ENCODE measurements at places on chromosomes 3 and 15.

DNA sequence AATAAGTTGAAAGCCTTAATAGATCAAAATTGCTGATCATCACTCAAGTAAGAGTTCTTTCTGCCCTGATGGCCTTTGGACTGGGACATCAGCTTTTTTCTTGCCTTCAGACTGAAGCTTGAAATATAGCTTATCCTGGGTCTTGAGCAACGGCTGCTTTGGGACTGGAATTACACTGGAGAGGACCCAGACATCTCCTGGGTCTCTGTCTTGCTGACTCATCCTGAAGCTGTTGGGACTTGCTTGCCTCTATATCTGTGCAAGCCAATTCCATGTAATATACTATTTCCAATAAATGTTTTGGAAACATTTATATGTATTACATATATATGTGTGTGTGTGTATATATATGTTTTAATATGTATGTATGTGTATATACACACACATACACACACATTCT lies 260.2 kb downstream of the PDZRN3 start:
- DNase-seq: no peak

DNA sequence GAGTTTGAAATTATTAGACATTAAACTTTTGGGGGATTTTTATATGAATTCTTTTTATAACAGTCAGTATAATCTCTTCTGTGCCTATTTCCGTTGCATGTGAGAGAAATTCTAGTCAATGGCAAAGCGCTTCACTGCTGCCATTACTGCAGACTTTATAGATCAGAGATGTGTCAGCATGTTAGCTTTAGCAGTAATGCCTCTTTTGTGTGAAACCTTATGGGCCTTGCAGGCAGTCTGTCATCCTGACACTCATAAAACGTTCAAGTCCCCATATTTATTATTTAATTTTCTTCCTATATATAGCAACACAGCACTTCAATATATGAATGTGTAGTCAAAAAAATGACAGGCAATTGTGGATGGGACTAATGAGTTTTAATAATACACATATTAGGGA lies 191.0 kb downstream of the NLGN1 start:
- DNase-seq: no peak

DNA sequence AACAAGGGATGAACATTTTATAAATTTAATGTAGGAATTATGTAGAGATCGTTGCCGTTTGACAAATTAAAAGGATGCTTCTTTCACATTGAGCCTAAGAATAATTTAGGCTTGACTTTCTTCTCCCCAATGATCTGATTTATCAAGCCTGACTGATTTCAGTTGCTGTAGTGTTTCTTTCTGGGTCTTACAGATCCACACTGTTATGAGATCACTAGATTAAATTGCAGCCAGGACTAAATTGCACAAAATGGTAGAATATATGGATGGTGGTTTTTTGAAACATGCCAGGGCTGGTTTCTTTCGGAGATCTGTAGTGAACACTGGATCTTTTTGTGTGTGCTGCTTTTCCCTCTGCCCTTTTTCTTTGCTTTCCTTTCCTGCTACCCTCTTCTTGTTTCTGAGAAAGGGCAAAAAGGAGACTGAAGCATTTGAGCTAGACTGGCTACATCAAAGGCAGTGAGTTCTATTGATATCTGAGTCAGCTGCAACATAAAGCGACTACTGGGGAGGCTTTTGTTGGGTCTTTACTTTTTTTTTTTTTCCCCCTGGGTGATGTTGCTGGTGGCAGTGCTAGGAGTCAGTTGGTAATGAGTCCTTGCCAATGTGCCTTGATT lies 83.0 kb downstream of the AKAP13 start:
- no peak for DNase-seq

DNA sequence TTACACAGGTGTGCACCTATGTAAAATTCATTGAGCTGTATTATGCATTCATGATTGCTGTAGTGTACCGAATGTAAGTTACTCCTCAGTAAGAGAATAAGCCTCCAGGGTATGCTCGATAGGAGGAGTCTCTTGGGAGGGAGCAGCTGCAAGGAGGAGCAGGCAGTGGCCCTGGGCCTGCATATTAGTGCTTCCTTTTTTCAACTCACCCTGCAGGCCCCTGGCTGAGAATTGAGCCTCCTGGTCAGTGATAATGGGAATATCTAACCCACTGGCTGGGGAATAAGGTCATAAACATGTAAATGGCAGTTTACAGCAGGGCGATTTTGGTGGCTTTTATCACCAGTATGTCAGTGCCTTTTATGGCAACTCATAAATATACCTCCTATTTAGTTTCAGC lies 21.7 kb upstream of the SFMBT1 start:
- no peak for DNase-seq

- no peak for DNase-seq
Observed at GRCh38 chr15:89116404-89116803, 28.1 kb downstream of the ABHD2 start.

DNA sequence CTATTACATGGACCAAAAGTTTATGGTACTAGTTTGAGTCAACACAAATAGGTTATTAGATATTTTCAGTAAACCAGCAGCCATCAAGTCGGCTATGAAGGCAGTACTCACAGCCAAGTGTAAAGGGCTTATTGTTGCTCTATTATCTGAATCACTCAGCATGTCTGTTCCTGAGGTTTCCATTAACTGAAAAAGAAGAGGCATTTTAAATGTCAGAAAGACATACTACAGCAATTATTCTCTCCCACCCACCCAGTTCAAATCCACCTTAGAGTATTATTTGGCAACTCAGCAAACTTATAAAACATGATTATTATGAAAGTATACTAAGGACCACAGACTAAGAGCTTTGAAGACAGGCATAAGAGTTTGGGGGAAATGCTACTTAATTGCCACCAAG lies 93.1 kb downstream of the BTD start:
- DNase-seq: no peak

DNA sequence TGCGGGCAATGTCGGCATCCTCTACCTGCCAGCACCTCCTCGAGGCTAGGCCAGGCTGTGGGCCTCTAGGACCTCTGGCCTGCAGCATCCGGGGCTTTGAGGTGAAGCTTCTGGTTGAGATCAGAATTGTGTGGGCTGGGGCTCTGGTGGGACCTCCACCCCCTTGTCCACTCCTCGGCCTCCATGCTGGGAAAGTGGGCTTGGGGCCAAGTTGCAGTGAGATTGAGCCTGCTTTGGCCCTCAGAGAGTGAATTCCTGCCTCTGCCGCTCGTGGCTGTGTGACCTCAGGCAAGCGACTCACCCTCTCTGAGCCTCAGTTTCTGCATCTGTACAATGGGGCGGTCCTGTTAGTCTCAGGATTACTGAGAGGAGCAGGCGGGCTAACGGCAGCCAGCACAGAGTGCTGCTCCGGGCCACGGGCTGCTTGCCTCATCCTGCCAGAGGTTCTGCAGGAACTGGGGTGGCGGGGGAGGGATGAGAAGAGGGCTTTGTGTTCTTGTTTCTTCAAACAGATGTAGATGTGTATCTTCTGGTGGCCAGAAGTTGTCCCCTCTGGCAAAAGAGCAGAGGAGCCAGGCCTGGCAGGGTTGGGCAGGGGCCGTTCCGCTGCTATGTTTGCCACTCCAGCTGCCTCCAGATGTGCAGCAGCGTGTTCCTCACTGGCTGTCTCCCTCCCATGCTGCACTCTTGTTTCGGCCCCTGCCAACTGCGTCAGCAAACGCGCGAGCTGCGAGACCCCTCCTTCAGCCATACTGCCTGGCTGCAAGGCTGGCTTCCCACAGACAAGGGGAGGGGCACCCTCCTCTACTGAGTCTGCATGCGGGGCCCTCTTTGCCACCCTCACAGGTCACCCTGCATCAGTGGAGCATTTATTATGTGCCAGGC lies 33.7 kb downstream of the FBLN2 start:
- no peak for DNase-seq

GRCh38 chr15:67753891-67754290 lies 71.4 kb upstream of the SKOR1 start:
- DNase-seq: no peak

DNA sequence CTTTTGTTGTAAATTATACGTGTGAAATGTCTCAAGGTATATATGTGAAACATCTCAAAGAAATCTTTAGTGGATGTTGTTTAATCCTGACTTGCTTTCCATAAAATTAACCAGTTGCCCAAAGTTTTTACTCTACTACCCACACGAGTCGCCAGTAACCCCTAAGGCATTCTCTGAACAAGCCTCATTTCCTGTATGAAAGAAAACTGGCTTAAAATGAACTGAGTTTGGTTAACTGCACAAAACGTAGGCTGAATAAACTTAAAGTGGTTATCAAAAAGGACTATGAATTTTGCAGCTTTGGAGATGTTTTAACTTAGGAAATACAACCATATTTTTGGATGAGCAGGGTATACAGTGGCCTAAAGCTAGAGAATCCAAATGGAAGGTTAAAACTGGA lies 2.7 kb upstream of the APPL1 start:
- no peak for DNase-seq

DNA sequence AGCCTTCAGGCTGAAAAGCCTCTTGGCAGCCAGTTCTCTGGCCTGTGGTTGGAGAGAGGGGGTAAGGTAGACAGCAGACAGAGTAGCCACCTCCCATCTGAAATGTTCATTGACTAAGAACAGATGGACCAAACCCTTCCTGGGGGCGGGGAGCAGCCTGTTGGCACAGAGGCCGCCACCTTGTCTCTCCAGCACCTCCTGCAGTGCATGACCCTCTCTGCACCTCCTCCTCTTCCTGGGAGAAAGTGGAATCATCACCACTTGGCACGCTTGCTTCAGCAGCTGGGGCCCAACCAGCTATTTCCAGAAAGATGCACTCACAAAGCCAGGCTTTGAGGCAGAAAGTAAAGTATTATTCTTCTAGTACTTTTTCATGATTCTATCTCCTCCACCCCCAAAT lies 313.4 kb upstream of the CHRM5 start:
- no peak for DNase-seq

DNA sequence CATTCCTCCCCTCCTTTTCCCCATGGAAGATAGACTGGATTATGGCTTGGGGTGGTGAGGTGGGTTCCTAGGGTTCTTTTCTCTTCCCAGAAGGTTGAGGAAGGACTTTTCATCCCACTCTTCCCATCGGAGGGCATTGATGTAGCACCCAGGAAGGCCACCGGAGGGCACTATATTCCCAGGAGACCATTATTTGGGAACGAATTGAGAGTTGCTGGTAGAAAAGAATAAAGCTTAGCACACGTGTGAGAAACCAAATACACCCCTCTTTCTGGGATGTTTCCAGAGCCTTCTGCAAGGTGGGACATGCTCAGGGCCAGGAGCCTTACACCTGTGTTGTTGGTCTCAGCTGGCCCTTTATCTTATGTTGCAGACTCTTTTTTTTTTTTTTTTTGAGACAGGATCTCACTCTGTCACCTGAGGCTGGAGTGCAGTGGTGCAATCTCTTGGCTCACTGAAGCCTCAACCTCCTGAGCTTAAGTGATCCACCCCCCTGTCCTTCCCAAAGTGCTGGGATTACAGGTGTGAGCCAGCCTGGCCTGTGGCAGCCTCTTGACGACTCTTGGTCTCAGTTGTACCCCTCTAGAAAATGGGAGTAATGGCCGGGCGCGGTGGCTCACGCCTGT lies 6.3 kb upstream of the CDC25A start:
- DNase-seq: no peak

DNA sequence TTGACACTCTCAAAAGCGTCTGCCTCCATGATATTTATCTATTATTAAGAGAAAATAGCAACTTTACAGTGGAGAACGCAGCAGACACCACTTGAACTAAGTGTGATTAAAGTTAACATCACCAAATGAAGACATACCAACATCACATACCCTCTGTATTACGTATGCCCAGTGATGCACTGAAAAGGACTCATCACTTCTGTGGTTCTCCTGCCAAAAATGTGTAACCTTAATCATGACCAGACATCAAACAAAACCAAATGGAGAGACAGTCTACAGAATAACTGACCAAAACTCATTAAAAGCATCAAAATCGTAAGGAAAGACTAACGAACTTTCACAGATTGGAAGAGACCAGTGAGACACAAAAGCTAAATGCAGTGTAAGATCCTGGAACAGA lies 103.2 kb downstream of the PPP2R3A start:
- no peak for DNase-seq

- DNase-seq: peak; percentile 17
Observed at GRCh38 chr15:20356444-20356910, 185.1 kb downstream of the GOLGA6L6 start.

- no peak for DNase-seq
Observed at GRCh38 chr15:81000144-81000623, 539 bp upstream of the TLNRD1 start.

DNA sequence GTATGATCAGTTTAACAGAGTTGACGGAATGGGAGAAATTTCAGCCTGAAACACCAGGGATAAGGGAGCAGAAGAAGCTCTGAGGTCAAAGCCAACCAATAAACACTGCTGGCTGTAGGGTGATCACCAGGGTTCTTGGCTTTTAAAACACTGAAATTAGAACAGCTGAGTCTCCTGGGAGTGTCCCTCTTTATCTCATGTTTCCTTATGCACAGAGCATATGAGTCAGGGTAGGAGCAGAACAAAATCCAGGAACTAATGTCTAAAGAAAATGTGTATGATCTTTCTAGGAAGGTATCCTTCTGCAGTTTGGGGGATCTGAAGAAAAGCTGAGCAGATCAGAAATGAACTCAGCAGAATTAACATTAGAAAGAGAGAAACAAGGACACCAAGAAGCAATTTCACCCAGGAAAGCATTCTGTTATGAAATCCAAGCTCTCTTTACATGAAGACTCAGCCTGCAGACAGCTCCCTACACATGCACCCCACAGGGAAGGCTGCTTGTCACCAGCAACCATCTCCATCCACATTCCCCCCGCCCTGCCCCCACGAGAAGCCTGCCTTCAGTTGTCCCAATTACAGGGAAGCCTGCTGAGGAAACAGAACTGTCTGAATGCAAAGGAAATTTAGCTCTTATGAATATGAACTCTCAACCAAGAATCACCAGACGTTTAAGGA lies 469.7 kb downstream of the PDCD6IP start:
- DNase-seq: no peak

GRCh38 chr3:172289583-172289982 lies 158.7 kb downstream of the GHSR start:
- no peak for DNase-seq

DNA sequence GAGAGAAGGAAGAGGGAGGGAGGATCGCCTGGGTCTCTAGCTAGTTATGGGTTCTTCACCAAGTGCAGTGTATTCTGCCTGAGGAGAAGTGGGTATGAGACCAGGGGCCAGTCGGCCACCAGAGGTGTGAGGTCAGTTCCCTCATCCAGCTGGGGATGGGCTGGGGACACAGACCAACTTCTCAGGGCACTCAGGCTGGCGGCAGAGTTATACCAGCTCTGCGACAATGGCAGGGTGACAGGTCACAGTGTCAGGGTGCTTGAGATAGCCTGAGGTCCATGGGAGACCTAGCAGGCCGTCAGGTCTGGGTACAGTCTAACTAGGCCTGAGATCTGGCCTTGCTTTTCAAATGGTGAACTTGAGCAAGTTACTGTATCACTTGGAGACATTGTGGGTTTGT lies 31.4 kb upstream of the PLXNA1 start:
- no peak for DNase-seq

GRCh38 chr15:55685286-55685685 lies 57.7 kb downstream of the PRTG start:
- DNase-seq: no peak

GRCh38 chr15:51818150-51818549 lies 11.3 kb upstream of the TMOD3 start:
- no peak for DNase-seq

DNA sequence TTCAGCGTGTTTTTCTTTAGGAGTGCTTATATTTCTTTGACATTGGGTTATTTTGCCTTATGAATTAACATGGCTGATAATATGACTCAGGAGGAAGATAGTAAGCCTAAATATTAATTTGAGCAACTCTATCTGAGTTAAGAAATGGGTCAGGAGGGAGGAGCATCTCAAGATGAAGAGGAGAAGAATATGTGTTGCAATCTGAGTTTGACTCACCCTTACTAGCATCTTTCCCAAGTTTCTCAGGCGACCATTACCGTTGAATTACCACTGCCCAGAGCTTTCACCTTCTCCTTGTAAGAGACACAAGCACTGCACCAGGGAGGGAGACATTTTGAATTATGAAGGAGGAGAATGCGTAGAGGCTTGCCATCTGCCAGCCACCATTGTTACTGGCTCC lies 138.3 kb upstream of the MYRIP start:
- DNase-seq: no peak

All from iPS DF 19.7 (cell line).